Activated T-cell treated with anti-CD3 and anti-CD28 coated beads, Interleukin-2, amount 50 U/mL, for 1 hour (primary cell): ENCODE measurements at places on chromosomes 13 and 19.

DNA sequence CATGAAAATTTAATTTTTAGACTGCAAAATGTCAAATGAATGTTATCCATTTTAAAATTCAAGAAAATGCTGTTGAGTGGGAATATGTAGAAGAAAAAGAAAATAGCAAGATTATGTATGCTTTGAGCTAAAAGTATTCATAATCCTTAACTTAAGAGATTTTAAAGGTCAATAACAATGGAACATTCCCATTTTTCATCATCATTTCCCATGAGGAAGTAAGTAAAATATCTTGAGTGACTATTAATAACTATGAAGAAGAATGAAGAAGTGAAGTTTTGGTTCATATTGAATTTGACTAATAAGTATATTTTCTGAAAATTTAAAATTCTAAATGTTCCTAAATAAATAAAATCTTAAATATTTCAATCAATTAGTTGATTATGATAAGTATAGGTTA, 273.4 kb downstream of the DACH1 start:
- no peak for DNase-seq

- DNase-seq: no peak
Measured at GRCh38 chr13:49545661-49546060, 39.7 kb downstream of the RCBTB1 start.

DNA sequence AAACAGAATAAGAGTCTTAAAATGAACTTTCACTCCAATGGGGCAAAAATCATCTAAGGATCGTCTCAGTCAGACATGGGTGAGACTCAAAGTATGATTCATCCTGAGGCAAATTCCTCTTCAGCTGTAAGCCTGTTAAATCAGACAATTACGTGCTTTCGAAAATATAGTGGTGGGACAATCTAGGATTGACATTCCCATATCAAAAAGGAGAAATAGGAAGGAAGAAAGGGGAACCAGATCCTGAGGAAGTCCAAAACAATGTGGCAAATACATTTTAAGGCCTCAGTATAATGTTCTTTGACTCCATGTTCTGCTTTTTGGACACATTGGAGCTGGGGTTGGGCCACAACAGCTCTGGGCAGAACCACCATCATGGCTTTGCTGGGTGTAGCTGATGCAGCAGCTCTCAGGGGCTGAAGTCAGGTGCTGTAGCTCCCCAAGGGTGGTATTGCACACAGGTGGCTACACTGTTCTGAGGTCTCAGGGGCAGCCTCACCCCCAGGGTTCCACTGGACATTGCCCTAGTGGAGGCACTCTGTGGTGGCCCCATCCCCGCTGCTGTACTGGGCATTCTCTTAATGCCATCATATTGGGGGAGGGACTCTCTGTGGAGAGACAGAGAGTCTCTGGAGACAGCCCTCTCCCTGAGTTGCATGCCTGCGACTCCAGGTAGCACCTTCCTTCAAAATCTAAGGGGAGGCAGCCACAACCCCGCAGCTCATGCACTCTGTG, 5.7 kb upstream of the FPR3 start:
- DNase-seq: no peak

- no peak for DNase-seq
Measured at GRCh38 chr13:79988573-79988972, 352.4 kb downstream of the SPRY2 start.

DNA sequence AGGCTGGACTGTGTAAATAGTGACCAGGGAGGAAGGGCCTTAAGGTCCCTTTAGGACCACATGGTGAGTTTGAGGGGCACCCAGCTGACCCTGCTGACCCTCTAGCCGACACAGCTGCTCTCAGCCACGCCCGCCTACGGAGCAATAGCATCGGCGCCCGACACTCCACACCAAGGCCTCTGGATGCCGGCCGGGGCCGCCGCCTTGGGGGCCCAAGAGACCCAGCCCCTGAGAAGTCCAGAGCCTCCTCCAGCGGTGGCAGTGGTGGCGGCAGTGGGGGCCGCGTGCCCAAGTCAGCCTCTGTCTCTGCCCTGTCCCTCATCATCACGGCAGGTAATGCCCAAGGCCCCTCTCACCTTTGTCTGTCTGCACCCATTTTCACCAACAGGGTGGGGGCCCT, 8.6 kb upstream of the PIK3R2 start:
- DNase-seq: no peak

DNA sequence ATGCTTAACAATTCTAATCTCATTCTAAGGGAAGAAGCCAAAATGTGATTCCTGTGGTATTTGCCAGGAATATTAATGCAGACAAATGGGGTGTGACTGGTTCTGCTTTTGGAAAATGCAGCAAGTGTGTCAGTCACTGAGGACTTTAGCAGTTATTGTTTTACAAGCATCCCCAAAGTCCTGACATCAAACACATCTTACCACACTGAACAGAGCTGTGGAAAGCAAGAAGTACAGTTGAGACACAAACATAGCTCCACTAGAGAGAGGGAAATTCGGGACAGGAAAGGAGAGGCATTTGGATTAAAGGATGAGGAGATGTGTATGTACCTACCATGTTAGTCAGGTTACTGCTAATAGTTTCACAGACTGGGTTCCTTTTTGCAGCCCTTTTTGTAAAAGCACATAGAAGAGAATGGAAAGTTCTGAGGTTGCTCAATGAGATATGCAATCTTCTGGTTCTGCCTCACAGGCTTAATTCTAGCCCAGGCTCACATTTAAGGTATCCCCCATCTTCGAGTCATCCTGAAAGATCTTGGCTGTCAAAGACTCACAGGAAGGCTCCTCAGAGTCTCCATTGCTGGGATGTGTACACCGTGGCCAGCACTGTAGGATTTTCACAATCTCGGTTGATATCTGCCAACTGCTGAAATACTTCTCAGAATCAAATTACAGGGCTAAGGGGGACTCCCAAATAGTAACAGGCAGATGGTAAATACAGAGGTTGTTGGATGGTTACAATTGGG, 316.6 kb downstream of the DNAJC15 start:
- DNase-seq: no peak

DNA sequence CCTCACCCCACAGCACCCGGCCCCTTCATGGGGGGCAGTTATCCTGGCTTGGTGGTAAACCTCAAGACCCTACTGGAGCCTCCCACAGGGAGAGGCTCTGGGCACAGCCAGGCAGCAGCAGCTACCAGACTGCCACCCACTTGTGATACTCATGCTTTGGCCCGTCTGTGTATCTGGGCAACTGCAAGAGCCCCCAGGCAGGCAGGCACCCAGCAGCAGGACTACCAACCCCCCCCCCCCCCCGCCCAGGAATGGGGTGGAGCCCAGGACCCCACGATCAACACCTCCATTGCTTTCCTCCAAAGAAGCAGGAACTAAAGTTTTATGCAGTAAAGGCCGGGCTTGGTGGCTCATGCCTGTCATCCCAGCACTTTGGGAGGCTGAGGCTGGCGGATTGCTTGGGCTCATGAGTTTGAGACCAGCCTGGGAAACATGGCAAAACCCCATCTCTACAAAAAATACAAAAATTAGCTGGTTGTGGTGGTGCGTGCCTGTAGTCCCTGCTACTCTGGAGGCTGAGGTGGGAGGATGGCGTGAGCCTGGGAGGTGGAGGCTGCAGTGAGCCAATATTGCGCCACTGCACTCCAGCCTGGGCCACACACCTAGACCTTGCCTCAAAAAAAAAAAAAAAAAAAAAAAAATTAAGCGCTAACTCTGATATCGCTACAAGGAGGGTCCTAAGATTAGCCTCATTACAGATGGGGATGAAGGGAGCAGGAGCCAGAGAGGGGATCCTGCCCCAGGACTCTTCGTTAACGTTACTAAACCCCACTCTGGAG, 1.1 kb upstream of the LYL1 start:
- no peak for DNase-seq

DNA sequence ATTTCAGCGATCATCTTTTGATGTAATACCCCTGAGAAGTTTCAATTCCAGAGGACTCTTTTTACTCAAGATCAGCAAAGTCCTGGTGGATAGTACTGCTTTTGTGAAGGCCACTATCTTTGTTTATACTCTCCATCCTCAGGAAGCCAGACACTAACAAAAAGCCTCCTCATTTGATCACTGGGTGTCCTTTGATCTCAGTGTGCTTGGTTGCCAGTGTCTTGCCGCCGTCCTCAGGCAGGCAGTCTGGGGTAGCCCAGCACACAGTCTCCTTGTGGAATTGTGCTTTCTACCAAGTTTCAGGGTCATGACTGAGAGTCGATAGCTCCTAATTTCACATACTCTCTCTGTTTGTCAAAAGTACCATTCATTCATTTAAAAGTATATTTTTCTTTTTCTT, 762.2 kb downstream of the EFNB2 start:
- no peak for DNase-seq

DNA sequence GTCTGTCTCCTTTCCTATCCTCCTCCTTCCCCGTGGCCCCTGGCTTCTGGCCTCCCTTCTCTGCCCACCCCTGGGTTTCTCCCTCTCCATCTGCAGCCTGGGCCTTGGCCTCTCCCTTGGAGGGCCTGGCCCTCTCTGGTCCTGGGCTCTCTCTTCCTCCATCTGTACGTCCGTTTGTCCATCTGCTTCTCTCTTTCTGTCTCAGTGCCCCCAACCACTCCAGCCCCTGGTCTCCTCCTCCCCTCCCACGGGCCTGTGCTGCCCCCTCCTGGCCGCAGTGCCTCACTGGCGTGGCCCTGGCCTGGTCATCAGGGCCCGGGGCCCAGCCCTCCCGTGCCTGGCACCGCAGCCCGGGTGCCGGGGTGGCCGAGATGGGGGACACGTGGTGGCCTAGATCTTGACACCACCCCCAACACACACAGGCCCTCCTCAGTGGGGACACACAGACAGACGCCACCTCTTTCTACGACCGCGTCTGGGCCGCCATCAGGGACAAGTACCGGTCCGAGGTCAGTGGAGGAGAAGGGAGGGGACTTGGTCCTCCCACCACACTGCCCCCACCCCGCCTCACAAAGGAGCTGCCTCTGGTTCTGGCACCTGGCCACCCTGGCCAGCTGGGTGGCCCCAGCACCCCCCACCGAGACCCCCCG, 11.3 kb downstream of the PRKCSH start:
- DNase-seq: peak; percentile 61

DNA sequence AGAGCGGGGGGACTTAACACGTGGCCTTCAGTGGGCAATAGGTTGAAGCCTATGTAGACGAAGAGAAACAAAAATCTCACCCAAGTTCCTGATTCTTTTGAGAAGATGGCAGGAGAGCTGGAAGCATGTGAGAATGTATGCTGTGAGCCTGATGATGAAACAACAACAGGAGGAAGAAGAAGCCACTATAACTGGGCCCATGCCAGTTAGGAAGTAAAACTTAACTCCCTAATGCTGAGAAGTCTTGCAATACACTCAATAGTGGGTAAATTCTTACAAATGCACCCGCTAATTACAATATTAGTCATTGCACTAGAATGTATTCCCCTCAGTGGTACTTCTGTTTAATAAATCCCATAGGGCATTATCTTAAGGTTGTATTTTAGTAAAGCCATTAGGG, 9.1 kb downstream of the PCDH17 start:
- no peak for DNase-seq

GRCh38 chr13:27379694-27380641, 44.5 kb upstream of the GTF3A start:
- peak; percentile 64 for DNase-seq

DNA sequence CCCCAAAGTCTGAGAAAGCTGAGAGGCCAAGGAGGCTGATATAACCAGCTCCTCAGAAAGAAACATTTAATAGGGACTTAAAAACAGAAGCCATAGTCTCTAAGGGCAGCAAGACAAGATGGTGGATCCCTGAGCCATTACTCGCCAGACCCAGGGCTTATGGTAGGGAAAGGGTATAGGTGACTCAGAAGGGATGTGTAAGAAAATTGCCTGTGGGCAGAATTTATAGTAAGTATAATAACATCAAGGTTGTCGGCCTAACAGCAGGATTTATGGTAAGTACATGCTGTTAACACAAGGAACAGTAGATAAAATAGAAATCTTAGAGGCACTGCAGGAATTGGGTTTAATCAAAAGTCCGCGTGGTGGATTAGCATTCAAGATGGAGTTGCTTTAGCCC, 14.7 kb downstream of the KBTBD6 start:
- DNase-seq: no peak

DNA sequence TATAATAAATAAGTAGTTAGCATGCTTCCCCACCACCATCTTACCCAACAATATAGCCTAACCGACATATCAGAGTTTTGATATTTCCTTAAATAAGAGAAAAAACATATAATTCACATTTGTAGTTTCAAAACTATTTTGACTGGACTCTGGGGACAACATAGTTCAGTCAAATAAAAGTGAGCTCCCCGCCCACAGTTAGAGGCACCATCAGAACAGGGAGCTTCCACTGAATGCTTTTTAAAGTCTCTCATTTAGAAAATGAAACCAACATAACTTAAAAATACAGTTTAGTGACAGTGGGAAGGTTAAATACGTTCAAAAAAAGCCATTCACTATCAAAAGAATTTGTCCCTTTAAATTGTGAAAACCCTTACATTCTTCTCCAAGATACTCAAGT, 92.8 kb downstream of the EPSTI1 start:
- no peak for DNase-seq

DNA sequence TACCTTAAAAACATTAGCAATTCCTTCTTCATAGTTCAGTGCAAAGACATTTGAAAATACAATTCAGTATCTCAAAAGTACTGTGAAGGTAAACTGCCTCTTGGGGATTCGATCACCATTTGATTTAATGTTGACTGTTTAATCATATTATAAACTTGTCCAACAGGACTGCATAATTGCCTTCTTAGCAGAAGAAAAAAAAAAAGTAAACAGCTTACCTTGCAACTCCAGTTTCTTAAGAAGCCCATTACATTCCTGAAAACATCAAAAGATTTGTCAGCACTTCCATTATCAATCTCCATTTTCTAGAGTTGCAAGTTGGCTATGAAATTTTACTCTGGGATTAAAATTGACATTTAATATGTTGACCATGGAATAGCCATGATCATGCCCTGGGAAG, 1154.6 kb downstream of the OLFM4 start:
- DNase-seq: no peak

- no peak for DNase-seq
Measured at GRCh38 chr13:102182170-102182569, 219.7 kb downstream of the FGF14 start.

- DNase-seq: no peak
Measured at GRCh38 chr13:22041741-22042140, 370.9 kb downstream of the FGF9 start.

- DNase-seq: no peak
Measured at GRCh38 chr13:112693831-112694497, 4.1 kb downstream of the ATP11A start.

DNA sequence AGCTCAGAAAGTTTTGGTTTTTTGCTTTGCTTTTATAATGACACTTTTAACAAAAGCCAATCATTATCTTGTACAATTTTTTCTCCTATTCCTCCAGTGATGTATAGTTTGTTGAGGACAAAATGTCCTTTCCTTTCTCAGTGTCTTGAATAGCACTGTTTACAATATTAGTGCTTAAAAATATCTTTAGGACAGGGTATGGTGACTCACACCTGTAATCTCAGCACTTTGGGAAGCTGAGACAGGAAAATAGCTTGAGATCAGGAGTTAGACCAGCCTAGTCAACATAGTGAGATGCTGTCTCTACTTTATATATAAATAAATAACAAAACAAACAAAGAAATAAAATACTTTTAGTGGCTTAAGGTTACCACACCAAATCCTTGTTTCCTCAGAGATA, 41.9 kb downstream of the SPRY2 start:
- no peak for DNase-seq
